CD4-positive, alpha-beta T cell treated with Interleukin-21 for 1 hour (primary cell): ENCODE measurements at places on chromosomes 2 and 18.

GRCh38 chr2:232502511-232502910 lies 14.9 kb upstream of the ECEL1 start:
- no peak for DNase-seq

DNA sequence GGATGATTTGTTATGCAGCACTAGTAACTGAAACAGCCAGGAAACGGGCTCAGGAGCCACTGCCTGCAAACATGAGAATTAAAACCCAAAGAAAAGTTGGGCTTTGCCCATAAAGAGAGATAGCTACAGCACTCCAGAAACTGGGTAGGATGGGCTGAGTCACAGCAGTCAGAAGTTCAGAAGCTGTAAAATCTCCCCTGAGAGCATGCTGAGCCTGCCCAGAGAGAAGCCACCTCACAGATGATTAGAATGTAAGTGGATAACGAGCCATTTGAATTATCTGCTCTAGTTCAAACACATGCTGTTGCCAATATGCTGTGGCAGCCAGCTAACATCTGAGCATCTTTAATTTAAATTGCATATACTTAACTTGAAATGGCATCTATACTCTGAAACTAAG lies 388.1 kb upstream of the ACVR2A start:
- DNase-seq = no peak

DNA sequence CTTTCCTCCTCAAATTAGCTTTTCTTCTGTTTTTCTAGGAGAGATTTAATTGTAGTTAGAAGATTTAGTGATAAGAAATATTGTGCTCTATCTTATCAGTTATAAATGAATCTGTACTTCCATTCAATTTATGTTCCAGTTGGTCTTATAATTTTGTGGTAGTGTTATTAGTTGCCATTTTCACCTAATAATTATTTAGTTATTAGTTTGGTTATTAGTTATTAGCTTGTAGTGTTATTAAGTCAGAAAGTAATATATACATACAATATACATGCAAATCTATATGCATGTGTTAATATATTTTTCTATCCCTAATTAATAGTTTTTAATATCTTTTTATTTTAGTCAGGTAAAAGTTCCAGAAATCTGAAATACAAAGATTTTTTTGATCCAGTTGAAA lies 3.2 kb downstream of the MPHOSPH10 start:
- DNase-seq = no peak

DNA sequence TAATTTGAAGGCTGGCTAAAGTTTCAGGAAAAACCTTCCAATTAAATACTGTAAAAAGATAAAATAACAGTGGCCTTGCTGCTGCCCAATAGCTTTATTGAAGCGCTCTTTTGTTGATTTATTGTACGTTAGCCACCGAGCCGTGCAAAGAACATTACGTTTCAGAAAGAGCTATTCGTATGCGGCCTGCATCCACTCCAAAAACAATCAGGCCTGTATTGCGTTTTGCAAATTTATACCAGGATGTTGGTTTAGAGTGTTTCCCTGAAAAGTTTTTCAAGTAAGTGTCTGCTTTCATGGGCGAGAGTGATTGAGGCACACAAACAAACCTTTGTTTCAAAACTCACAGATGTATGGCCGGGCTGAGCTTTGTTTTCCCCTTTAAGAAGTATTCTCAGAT lies 257.2 kb upstream of the SALL3 start:
- no peak for DNase-seq

DNA sequence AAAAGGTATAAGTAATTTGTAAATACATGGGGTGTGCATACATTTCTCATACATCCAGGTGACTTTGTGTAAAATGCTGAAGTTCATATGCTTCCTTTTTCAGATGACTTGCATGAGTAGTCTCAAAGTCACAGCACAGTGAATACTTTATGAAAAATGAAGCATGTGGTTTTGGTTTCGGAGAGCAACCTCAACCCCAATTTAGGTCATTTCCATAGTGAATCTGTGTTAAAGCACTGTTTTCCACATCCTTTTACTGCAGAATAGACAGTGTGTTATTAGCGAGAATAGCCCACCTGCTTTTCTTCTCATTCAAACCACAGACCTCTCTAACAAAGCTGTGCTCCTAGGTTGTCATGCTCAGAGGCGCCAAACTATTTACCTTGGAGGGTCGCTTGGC lies 204.4 kb upstream of the RASGRP3 start:
- peak; percentile 30 for DNase-seq

- DNase-seq = no peak
These were observed 194.4 kb downstream of the TMX3 start for GRCh38 chr18:68520406-68521075.

DNA sequence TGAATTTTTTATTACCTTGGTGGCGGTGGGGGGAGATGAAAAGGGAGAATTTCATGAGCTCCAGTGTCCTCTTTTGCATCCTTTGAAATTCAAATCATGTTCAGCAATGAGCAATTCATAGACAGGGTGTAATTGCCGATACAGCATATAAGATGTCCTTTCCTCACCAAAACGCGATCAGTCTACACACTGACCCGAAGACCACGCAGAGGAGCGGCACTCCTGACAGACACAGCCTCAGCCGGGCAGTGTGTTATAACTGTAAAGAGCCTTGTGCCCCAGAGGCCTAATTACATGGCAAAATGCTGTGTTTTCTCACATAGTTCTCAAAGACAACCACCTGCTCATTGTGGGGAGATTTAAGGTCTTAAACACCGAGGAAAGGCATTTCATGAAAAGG lies 38.4 kb upstream of the APCDD1 start:
- no peak for DNase-seq

DNA sequence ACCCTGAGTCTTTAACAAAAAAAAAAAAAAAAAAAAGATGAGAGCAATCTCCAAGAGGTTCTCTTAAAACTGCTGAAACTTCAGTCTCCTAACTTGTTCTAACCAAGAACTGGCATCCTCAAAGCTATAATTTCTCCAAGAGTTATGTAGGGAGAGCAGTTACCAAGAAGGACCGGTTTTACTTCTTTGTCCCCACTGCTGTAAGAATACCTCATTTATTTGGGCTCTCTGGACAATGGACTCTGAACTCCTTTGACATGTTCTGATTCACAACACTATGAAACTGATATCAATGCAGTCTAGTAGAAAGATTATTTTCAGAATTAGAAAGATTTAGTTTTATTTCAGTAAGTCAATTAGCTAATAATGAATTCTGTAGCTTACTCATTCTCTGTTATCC lies 84.5 kb upstream of the DTNB start:
- no peak for DNase-seq

GRCh38 chr2:165469417-165469816 lies at the start of gene CSRNP3:
Gene CSRNP3, plus strand, starts transcription at chr2:165469698. Its CDS starts 125,368 bp downstream, at chr2:165595066.
- no peak for DNase-seq

GRCh38 chr18:22348521-22349316 lies 69.0 kb downstream of the CTAGE1 start:
- peak; percentile 11 for DNase-seq

GRCh38 chr18:34796035-34796657 lies 86.0 kb downstream of the DTNA start:
- DNase-seq = no peak

GRCh38 chr2:146123256-146123655 lies 1603.3 kb upstream of the ZEB2 start:
- no peak for DNase-seq

- DNase-seq = no peak
These were observed 98.5 kb upstream of the RIOK3 start for GRCh38 chr18:23354625-23355024.

DNA sequence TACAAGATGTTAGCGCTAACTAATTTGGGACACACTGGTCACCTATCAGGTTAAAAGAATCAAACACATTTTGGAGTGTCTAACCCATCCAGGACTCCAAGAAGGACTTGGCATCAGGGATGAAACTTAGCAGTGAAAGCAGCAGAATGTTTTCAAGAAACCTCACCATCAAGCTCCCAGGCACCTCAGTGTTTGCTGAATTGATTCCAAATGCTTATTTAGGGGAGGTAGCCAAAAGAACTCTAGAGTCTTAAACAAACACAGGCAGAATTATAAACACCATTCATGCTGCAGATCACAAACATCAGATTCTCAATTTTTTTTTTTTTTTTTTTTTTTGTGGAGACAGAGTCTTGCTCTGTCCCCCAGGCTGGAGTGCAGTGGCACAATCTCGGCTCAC lies 122.8 kb upstream of the UXS1 start:
- DNase-seq = no peak

DNA sequence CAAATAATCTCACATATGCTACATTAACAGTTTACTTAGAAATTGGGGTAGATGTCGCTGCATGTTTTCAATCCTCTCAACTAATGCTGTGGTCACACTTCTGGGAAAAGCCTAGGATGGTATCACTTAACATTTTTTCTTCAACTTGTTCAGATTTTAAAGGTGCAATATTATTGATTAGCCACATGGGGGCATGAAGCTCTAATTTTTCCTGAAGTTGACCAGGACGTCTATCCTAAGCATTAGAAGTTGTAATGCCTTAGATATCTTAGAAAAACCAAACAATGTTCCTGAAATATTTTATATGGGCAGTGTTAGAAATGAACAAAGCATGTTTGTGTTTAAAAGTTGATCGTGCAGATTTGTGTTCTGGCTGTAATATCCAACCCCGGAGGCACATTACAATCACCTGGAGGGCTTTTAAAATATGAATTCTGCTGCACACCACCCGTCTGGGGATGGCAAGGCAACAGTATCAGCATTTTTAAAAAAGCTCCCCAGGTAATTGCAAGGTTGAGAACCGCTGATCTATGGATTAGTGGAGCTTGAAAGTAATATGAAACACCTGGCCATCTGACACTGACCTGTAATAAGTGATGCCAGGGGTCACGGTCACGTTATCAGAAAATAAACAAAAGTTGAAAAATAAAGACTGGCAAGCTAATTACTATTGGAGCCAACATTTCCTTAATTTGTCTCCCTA lies 100.5 kb upstream of the LMAN1 start:
- peak; percentile 1 for DNase-seq

- DNase-seq = no peak
These were observed 84.8 kb upstream of the NCKAP5 start for GRCh38 chr2:133653056-133653455.

DNA sequence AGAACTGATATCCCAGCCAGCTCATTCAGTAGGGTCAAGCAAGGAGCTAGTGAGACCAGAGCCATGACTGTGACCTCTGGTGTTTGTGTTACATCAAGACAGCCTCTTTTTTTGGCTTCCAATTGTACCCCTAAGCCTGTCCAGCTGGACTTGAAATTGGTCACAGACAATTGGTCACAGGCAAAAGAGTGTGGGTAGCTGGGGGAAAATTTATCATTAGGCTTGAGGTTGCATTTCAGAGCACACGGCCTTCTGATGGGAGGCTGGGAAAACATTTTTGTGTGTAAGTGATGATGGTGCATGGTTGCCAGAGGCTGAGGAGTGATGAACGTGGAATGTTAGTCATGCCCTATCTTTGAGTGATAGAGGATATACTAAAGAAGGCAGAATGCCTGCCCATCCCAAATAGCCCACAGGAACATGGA lies 285.1 kb upstream of the SLC14A2 start:
- DNase-seq = no peak
